ENCODE measurements at places on chromosomes 3 and 15.

DNA sequence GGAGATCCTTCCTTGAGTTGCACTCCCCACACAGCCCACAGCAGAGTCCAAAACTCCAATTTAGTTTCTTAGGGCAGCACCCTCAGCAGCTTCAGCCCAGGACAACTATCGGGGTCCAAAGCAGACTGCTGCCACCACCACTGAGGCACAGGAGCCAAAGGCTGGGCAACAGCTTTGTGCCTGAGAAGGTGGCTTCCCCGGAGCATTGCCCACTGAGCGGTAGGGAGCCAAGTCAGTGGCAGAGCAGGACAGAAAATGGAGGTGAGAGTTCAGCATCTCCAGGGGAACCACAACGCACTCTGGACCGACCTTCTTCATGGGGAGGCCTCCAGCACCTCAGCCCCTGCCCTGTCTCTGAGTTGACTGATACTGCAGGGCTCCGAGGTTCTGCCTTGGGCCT lies 43.4 kb downstream of the CDAN1 start:
- DNase-seq: no peak

DNA sequence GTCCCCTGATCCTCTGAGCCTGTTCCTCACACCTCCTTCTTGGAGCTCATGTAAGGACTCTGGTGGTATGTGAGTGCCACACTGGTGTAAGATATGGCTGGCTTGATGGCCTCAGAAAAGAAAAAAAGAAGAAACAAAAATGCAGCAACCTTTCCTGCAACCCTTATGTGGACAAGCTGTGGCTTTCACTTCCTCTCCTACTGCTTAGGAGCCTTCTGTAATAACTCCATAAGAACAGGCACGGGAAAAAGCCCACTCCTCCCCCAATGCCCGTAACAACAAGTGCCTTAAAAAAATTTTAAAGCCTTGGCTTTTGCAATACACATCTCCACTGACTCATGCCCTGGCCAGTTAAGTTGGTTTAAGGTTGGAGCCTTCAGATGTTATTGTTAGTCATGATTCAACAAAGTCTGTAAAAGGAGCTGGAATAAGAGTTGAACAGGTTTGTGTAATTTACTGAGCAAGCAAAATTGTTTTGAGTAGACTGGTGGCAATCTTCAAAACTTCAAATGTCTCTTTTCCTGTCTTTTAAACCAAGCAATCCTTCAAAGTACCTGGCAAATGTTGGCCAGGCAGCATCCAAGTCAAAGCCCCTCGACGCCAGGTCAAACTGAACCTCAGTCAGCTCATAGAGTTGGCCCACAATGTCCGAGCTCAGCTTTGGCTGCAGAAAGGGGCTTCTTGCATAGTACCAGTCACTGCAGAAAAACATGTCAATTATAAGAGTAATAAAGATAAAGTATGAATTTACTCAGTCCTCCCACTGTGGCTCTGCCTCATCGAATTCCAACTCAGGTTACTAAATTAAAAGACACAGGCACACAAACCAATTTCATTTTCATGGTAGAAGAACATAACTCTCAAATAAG lies 22.9 kb downstream of the FYCO1 start:
- DNase-seq: no peak

DNA sequence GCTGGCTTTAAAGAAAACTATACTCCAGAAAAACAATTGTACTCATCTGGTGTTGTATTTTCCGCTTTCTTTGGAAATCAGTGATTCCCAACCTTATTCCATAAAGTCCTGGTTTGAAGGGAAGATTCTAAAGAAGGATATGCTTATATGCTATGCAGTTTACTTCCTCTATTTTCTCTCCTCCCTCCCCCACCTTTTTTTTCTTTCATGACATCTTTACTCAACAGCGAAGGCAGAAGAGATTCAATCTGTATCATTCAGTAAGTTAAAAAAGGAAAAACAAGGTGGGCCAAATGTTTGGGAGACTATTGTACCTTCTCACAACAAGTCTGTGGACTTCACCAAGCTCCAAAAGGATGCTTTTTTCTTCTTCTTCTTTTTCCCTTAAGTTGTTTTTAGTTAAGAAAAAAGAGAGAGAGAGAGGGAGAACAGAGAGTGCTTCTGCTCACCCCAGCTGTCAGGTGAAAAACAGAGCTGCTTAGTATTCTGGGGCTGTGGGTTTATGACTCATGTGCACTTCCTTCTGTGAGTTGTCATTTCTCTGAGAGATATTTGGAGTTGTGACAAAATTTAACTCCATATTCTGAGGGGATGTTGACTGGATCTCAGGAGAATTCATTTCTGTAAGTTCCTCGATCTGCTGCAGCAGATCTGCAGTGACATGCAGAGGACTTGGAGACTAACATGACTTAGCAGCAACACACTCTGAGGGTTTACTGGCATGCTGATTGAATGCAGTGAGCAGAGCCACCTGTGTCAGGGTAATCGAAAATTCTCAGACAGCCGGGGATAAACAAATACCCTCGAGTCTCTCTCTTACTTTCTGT lies 70.7 kb downstream of the SSR3 start:
- DNase-seq: no peak

DNA sequence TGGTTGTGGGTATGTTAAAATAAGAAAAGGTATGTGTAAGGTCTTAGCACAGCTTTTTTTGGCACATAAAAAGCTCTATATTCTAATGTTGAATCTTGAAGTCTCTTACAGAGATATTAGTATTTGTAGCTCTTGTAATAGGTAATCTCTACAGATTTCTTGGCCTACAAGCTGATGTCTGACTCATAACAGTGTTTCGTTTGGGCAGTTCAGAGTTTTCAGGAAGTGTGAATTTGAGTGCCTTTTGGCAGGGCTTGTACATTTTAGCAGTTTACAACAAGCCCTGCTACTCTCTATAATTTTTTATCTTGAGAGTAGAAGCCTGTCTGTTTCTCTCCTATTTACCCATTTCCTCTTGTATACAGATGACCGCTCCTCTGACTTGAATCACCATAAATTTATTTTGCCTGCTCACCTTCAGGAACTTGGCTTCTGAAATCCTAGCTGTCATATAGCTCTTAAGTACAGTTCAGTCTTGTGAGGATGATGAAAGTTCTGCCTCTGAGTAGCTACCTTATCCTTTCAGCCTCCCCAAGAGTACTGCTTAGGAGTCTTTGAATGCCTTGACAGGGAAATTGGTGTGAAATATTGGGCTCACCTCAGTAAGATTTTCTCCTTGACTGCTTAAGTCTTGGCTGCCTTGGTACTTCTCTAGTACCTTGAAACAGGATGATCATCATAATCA lies 419.9 kb upstream of the RARB start:
- no peak for DNase-seq

DNA sequence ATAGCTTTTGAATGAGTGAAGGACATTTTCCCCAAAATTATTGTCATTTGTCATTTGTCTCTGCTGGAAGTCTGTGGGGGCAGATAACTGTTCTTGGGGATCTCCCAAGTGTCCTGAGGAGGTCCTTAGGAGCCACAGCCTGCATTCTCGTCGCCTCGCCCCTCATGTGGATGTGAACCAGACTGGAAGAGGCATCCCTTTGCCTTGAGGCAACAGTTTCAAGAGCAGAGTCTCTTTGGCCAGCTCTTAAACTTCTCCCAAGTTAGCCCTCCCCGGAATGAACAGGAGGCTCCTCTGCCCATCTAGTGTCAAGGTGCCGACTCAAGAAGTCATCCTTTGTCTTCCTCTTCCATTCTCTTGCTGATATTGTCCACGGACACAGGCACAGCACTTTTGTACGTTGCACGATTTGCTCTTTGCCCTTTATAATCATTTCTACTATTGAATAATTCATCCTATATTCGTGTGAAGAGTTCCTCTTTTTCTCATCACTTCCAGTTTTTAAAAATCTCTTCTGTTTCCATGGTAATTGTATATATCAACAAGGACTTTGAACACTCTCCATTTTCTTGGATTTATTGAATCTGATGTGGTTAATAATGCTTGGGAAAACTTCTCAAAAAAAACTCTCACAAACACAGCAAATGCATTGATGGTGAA lies 40.8 kb upstream of the CD47 start:
- DNase-seq: no peak

- peak; percentile 33 for DNase-seq
Observed at GRCh38 chr3:37498126-37499039, 324.0 kb upstream of the LRRFIP2 start.

- no peak for DNase-seq
Observed at GRCh38 chr15:83206526-83207008, 1.1 kb downstream of the HDGFL3 start.

GRCh38 chr15:38238311-38238710 lies 14.3 kb upstream of the SPRED1 start:
- DNase-seq: no peak

DNA sequence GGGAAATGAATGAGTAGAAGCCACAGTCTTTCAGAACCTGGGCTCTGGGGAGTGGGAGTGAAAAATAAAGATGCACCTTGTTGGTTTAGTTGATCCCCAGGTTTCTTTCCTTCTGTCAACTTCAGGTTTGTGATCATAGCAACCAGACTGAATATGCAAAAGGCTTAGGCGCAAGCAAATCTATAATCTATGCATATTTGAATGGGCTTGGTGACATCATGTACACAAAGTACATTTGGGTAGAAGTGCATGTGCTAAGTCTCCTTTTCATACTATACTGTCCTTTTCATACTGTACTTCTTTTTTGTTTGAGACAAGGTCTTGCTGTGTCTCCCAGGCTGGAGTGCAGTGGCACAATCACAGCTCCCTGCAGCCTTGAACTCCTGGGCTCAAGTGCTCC lies 132.4 kb upstream of the C2CD4B start:
- no peak for DNase-seq

DNA sequence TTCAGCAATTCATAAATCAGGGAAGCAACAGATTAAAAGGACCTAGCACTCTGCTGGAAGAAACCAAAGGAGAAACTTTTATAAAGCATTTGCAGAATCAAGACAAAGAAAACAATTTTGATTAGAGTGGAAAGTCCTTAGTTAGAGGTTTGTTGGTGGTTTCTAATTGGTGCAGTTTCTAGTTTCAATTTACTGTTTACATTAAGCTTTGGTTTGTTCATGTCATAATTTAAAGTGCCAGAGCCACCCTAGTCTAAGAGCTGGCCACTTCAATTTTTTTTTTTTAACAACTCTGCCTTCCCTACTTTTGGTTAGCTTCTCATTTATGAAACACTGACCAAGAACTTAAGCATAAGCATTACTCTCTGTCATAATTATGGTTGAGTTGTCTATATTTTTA lies 1428.2 kb upstream of the GBE1 start:
- DNase-seq: no peak

GRCh38 chr3:104273046-104273649 lies 1093.6 kb upstream of the ALCAM start:
- no peak for DNase-seq

GRCh38 chr3:52498137-52499054 lies 3.3 kb downstream of the STAB1 start:
- DNase-seq: no peak

GRCh38 chr3:159538507-159538906 lies 450.1 kb upstream of the IL12A start:
- DNase-seq: no peak

- DNase-seq: no peak
Observed at GRCh38 chr15:75918135-75918534, 14.5 kb downstream of the FBXO22 start.

GRCh38 chr15:38128921-38129320 lies 123.7 kb upstream of the SPRED1 start:
- DNase-seq: no peak

- no peak for DNase-seq
Observed at GRCh38 chr3:195133462-195133861, 137.5 kb downstream of the XXYLT1 start.

DNA sequence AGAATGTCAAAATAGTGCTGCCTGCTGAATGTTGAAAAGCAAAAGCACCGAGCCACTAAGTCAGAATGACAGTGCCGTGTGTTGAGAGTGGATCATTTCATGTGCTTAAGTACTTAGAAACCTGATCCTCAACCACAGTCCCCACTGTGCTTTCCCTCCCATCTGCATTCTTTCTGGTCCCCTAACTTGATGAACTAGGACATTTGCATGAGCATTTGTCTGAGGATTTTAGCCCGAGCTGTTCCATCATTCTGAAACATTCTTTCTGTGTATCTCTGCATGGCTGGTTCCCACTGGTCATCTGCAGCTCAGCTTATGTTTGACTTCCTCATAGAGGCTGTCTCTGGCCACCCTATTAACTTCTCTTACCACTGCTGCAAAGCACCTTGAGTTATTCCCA lies 42.0 kb downstream of the SST start:
- peak; percentile 25 for DNase-seq

DNA sequence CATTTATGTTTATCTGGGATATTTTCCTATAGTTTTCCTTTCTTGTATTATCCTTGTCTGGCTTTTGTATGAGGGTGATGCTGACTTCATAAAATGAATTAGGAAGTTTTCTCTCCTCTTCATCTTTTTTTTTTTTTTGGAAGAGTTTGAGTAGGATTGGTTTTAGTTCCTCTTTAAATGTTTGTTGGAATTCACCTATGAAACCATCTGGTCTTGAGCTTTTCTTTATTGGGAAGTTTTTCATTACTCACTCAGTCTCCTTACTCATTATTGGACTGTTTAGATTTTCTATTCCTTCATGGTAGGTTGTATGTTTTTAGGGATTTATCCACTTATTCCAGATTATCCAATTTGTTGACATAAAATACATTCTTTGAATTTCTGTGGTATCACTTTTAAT lies 18.7 kb upstream of the MASP1 start:
- no peak for DNase-seq

DNA sequence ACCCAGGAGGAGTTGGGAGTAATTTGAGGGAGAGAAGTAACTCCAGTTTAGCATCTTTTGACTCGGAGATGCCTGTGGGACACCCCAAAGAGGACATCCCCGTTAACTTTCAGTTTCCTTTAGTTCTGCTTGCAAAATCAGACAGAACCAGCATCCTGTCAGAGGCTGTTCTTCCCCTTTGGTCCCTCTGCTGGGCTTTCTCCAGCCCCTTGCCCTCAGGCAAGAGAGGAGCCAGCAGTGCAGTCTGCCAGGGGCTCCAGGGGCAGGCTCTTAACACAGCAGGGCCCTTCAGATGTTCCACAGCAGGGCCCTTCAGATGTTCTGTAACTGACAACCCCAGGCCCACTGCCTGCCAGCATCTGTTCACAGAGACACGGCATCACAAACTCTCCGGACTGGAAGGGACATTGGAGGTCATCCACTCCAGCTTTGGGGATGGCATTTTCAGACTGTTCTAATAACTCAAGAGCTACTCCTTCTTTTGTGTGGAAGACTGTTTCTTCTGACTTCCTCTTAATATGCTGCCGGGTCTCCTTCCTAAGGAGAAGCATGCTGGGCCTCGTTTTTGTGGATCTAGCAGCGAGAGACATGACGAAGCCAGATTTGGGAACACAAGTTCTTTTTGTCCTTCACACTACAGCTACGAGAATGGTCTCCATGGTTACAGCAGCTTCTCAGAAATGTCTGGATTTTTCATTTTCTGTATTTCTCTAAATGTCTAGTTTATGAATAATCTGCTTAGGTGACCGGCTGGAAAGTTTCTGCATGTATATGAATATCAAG lies 51.9 kb downstream of the KY start:
- no peak for DNase-seq
